Upper lobe of right lung (tissue), 1 donor: ENCODE measurements at places on chromosomes 12 and 14.

DNA sequence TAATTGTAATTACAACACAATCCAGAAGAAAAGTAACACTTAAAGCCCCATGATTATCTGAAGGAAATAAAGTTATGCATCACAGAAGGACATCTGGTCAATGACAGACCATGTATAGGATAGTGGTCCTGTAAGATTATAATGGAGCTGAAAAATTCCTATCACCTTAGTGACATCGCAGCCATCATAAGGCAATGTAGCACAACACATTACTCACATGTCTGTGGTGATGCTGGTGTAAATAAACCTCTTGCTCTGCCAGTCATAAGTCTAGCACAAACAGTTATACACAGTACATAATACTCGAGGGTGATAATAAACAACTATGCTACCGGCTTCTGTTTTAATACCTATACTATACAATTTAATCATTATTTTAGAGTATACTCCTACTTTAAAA is 11.2 kb downstream of the ATG2B start:
- no peaks in the 10 kb centered on the region for H3K4me1 ChIP-seq
- no peak overlapping the region for H3K4me3 ChIP-seq
- no peaks in the 10 kb centered on the region for H3K36me3 ChIP-seq
- no peak overlapping the region for H3K27ac ChIP-seq
- H3K27me3 ChIP-seq = no peaks in the 10 kb centered on the region

- H3K27ac ChIP-seq = no peak overlapping the region
- H3K4me3 ChIP-seq = no peak overlapping the region
- no peaks in the 10 kb centered on the region for H3K36me3 ChIP-seq
- no peak for DNase-seq
Observed at GRCh38 chr14:99808515-99808914, 15.3 kb downstream of the EML1 start.

DNA sequence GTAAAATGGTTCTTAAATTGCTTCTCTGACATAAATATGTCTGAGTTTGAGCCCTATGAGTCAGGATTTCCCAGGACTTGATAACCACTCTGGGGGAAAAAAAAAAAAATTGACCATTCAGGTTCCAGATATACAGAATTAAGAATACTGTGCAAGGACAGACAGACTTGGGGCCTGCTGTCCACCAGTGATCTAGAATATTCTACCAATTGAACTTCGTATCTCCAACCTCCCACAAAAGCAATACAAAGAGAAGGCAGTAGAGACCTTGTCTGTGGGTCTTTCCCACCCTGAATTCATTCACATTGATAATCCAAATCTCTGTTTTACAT is 4.1 kb downstream of the SINHCAF start:
- H3K27me3 ChIP-seq = no peaks in the 10 kb centered on the region
- peaks cover 29% of the 10 kb centered on the region for H3K4me1 ChIP-seq
- H3K4me3 ChIP-seq = no peak overlapping the region
- no peak for DNase-seq
- H3K36me3 ChIP-seq = no peaks in the 10 kb centered on the region

DNA sequence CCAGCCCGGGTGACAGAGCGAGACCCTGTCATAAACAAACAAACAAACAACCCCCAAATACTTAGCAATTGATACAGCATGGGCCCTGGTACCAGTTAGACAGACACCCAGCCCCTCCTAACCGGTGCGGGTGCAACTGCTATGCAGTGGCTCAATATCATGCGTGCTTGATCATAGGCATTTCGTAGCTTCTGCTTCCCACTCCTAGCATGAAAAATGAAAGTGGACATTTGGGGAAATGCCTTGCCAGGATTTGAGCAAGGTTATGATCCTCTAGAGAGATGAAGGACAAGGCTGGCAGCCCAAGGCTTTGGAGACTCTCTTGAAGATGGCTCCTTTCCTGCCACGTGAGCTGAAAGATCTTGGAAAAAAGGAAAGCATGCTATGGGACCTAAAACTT is 13.7 kb downstream of the FGF6 start:
- no peak for DNase-seq
- H3K4me3 ChIP-seq = no peak overlapping the region
- no peaks in the 10 kb centered on the region for H3K4me1 ChIP-seq
- H3K36me3 ChIP-seq = no peaks in the 10 kb centered on the region
- H3K27ac ChIP-seq = no peak overlapping the region
- H3K27me3 ChIP-seq = peaks cover 9% of the 10 kb centered on the region

DNA sequence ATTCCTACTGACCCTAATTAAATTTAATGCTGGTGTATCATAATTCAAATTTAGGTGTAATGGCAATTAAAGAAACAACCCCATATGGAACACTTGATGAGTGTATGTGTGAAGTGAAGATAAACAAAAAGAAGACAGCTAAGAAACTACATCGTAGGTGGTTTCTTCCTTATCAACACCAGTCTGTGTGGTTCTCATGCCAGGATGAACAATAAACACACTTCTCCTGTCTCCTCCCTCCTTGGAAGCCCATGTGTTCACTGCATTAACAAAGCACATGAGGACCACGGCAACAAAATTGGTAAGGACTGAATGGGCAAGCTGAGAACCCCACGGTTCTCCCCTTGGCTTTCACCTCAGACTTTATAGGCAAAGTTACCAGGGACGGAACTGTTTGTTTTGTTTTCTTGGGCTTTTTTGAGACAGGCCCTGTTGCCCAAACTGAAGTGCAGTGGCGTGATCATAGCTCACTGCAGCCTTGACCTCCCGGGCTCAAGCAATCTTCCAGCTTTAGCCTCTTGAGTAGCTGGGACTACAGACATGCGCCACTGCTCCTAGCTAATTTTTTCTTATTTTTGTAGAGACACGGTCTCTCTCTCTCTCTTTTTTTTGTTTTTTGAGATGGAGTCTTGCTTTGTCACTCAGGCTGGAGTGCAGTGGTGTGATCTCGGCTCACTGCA is 71.0 kb downstream of the TRAFD1 start:
- no peak overlapping the region for H3K27ac ChIP-seq
- H3K36me3 ChIP-seq = peaks cover 78% of the 10 kb centered on the region
- no peak overlapping the region for H3K4me3 ChIP-seq
- H3K27me3 ChIP-seq = no peaks in the 10 kb centered on the region
- DNase-seq = no peak

DNA sequence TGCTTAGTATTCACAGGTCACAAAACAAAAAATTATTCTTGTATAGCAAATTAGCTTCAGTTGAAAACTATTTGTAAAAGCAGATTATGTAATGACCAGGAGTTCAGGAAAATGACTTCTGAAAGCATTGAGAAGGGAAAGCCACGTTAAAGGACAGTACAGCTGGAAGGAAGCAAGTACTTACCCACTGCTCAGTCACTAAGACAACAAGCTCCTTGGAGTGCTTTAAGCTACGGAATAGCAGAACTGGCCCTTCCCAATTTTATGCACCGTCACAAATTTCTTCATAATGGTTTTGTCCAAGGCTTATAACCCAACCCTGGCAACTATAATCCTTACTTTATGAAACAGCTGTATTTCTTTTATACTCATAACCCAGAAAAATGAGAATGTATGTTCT is 13.0 kb upstream of the SNAPC1 start:
- peaks cover 40% of the 10 kb centered on the region for H3K36me3 ChIP-seq
- DNase-seq = no peak
- H3K27ac ChIP-seq = no peak overlapping the region
- H3K4me3 ChIP-seq = no peak overlapping the region
- peaks cover 10% of the 10 kb centered on the region for H3K4me1 ChIP-seq

GRCh38 chr12:131353376-131353775 is 357.5 kb upstream of the SFSWAP start:
- DNase-seq = no peak
- no peaks in the 10 kb centered on the region for H3K4me1 ChIP-seq

GRCh38 chr14:33315721-33316120 is 377.0 kb downstream of the NPAS3 start:
- no peaks in the 10 kb centered on the region for H3K36me3 ChIP-seq
- H3K4me1 ChIP-seq = no peaks in the 10 kb centered on the region

- peaks cover 14% of the 10 kb centered on the region for H3K4me1 ChIP-seq
- no peak overlapping the region for H3K27ac ChIP-seq
- no peaks in the 10 kb centered on the region for H3K27me3 ChIP-seq
Observed at GRCh38 chr12:116106870-116107269, 170.6 kb downstream of the MED13L start.

DNA sequence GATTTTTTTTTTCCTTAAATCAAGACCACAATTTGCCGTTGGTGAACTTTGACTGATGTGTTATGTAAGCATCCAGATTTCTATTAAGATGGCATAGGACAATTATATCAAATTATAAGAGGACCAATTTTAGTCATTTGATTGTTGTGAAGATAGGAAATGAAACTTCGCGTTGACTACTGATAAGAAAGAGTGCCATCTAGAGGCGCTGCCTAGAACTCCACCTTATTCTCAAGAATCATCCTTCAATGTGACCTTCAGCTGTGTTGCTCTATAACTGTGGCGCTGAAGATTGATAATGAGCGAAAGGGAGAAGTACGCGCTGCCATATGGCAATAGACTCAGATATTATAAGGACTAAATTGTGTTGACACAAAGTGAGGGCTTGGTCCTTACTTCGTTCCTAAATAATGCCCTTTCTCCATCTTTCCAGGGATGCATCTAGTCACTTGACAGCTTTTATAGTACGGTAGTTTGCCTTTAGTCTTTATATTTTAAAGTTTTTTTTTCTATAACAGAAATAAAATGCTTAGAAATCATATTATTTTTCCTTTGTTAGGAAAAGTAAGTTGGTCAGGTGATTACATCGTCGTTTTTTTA is 350.8 kb upstream of the STXBP6 start:
- peaks cover 12% of the 10 kb centered on the region for H3K27me3 ChIP-seq
- no peak for DNase-seq
- no peaks in the 10 kb centered on the region for H3K36me3 ChIP-seq
- no peak overlapping the region for H3K4me3 ChIP-seq

DNA sequence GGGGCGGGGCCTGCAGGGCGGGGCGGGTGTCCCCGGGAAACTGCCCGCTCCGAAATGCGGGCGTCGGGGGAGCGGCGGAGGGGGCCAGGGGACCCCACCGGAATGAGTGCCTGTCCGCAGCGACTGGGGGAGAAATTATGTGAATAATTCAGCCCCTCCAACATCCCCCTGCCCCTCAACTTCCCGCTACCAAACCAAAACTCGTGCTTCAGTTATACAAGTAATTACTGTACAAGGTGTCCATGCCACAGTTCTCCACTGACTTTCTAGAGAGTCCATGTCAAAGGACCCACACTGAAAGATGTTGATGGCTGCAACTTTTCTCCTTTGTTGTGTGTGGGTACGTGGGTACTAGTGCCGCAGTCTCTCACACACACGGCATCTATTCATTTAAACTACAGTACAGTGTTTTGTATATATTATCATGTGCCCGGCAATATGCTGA is 414 bp upstream of the CDK17 start:
- peaks cover 18% of the 10 kb centered on the region for H3K4me1 ChIP-seq
- peak overlapping the region; percentile 99 for H3K27ac ChIP-seq
- no peaks in the 10 kb centered on the region for H3K36me3 ChIP-seq
- no peak for DNase-seq
- H3K27me3 ChIP-seq = no peaks in the 10 kb centered on the region

DNA sequence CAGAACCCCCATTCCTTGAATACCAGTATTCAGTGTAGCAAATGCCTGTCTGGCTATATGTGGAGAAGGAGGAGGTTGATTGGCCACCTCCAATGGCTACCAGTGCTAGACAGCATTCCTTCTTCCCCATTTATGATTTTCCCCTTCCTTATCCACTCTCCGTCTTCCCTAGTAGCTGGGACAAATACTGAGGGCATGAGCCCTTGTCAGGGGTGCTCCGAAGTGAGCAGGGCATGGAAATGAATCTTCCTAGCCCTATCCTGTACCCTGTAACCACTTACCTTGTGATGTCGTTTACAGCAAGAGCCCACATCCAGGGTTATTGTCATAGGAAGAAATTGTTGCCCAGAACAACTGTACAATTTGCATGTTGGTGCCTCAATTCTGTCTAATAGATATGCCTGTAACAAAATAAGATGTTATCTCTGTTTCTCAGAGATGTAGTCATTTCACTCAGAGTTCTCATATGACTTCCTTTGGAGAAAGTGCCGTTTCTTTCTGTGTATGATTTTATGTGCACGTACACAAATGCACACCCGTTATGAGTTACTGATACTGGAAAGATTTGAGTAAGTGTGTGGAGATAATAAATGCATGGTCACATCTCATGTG is 423.7 kb downstream of the EGLN3 start:
- H3K27me3 ChIP-seq = no peaks in the 10 kb centered on the region
- no peaks in the 10 kb centered on the region for H3K36me3 ChIP-seq
- H3K27ac ChIP-seq = no peak overlapping the region
- no peak overlapping the region for H3K4me3 ChIP-seq

GRCh38 chr14:22432348-22432976 is 156.6 kb downstream of the DAD1 start:
- no peak for DNase-seq
- H3K27me3 ChIP-seq = no peaks in the 10 kb centered on the region
- peaks cover 43% of the 10 kb centered on the region for H3K4me1 ChIP-seq

- no peaks in the 10 kb centered on the region for H3K36me3 ChIP-seq
- no peak for DNase-seq
- peak overlapping the region; percentile 20 for H3K27ac ChIP-seq
- H3K4me1 ChIP-seq = peaks cover 27% of the 10 kb centered on the region
- no peak overlapping the region for H3K4me3 ChIP-seq
- H3K27me3 ChIP-seq = no peaks in the 10 kb centered on the region
Observed at GRCh38 chr14:68363466-68363842, 429.4 kb downstream of the ZFP36L1 start.

GRCh38 chr14:75428230-75429104 is 645 bp downstream of the JDP2 start:
- H3K4me1 ChIP-seq = peaks cover 43% of the 10 kb centered on the region
- peaks cover 15% of the 10 kb centered on the region for H3K36me3 ChIP-seq
- H3K4me3 ChIP-seq = peak overlapping the region; percentile 70
- H3K27ac ChIP-seq = peak overlapping the region; percentile 78

DNA sequence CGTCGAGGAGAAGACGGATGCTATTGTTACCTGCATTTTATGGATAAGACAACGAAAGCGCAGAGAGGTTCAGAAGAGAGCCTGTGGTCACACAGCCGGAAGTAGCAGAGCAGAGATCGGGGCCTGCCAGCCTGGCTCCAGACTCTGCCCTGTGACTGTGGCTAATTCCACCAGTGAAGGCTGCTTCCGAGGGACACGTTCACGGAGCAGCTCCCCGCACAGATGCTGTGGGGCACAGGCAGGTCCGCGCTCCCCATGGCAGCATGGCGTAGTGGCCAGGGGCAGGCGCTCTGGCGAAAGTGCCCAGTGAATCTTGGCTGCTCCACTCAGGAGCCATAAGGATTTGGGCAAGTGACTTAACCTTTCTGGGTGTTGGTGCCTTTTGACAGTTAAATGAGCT is 9.8 kb downstream of the RIMBP2 start:
- H3K4me3 ChIP-seq = no peak overlapping the region
- no peaks in the 10 kb centered on the region for H3K27me3 ChIP-seq
- H3K36me3 ChIP-seq = no peaks in the 10 kb centered on the region
- H3K27ac ChIP-seq = no peak overlapping the region

DNA sequence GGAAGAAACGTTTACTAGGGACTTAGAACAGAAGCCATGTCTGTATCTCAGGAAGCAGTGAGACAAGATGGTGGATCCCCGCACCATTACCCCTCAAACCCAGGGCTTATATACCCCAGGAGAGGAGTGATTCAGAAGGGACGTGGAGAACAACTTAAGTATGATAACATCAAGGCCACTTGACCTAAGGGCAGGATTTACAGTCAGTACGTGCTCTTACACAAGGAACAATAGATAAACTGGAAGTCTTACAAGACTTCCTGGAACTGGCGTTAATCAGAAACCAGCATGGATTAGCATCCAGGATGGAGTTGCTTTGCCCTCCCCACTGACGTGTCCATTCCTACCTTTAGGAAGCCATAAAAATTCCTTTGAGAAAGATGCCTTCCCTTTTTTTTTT is 8.6 kb upstream of the ETFBKMT start:
- no peaks in the 10 kb centered on the region for H3K36me3 ChIP-seq
- H3K27me3 ChIP-seq = no peaks in the 10 kb centered on the region
- H3K27ac ChIP-seq = no peak overlapping the region
- peaks cover 4% of the 10 kb centered on the region for H3K4me1 ChIP-seq
- DNase-seq = no peak
- H3K4me3 ChIP-seq = no peak overlapping the region
